ENCODE measurements at places on chromosomes 5 and 9.

- DNase-seq, result no peak
Observed at GRCh38 chr5:76413746-76414145, 10.7 kb downstream of the IQGAP2 start.

DNA sequence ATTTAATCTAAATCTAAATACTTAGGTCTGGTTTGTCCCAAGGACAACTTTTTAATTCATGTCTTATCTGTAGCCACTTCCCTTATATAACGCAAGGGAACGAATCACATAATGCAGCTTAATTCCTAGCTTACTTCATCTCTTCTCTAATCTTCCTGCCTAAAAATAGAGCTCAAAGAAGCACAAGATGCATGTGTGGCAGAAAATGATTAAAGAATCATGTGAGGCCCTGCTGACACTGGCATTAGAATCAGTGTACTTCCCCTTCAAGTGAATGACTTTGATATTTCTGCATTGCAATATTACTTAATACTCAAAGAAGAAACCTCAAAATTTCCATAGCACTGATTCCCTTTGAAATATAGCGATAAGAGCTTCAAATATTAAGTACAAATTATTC lies 317.9 kb upstream of the FTMT start:
- no peak for DNase-seq

DNA sequence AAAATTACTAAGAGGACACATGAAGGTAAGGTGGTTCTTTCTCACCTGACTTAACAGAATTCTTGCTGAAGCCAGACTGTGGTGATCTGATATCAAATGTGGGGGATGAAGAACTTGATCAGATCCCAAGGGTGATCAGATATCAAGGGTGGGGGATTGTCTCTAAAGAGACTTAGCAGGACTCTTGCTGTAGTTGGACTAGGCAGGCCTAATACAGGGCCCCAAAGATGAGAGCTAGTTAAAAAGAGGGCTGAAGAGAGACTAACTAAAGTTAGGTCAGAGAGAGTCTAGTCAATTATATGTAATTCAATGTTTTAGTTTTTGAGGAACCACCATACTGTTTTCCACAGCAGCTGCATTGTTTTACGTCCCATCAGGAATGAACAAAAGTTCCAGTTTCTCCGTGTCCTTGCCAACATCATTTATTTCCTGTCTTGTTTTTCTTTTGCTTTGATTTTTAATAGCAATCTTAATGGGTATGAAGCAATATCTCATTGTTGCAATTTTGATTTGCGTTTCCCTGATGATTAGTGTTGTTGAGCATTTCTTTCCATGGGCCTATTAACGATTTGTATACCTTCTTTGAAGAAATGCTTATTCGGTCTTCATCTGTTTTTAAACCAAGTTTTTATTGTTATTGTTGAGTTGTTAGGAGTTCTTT lies 77.6 kb upstream of the ALDH1A1 start:
- no peak for DNase-seq

GRCh38 chr5:149039506-149039905 lies 23.4 kb downstream of the SH3TC2 start:
- no peak for DNase-seq

DNA sequence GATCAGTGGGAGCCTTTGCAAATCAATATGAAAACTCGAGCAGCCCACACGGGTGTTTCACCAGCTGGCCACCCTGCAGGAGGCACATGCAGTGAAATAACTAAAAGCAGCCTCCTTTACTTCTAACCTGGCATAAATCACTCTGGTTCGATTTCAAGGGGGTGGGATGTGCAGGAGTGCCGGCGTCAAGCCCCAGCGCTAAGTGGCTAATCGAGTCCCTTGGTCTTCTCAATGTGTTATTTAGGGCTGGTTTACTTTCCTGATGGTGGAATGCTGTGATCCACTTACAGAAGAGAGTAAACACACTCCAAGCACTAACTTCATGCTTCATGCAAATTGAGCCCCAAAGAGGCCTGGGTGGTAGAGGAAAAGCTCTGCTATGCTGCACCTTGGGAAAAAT lies 109.4 kb downstream of the TMEM174 start:
- DNase-seq, result no peak

- DNase-seq, result no peak
Observed at GRCh38 chr5:125026867-125027731, 280.7 kb upstream of the ZNF608 start.

- DNase-seq, result no peak
Observed at GRCh38 chr9:38622288-38622674, 1.9 kb upstream of the ANKRD18A start.

DNA sequence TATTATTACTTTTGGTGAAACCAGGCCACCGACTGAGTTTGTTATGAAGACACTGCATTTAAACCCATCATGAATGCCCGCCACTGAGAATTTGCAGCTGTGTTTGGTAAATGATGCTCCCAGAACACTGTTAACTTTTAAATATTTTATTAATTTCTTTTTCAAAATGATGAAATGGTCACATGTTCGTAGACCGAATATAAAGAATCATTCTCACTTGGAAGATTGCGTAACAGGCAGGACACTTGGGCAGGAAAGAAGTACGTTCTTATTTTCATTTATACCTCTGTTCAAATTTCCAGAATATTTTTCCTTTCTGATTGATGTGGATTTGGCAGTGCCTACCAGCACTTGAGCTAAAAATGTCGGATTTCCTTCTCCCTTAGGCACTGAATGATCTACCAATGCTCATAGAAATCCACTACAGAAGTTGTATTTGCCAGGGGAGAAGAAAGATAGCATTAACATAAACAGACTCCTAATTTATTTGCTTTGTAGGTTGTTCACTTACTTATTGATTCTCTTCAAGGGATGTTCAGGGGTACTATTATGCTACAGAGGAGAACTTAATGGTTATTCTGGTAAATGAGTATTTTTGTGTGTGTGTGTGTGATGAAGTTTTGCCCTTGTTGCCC lies 13.8 kb downstream of the CYFIP2 start:
- DNase-seq, result no peak

- DNase-seq, result no peak
Observed at GRCh38 chr5:78597068-78597973, 51.3 kb downstream of the LHFPL2 start.

DNA sequence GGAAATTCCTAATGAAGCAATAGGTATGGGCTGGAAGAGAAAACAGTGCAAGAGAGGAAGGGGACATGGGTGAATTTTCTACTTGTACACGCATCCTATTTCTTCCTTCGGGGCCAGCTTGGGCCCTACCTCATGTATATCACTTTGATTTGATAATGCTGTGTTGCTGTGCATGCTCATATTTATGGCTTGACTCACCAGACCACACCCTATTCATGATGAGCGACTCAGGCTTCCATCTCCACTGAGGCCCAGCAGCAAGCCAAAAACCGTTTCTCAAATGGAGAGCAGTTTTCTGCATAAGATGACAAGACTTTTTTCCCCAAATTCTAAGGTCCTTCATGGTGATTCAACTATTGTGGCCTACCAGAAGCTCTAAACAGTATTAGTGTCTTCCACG lies 2039.1 kb upstream of the CDH9 start:
- no peak for DNase-seq

DNA sequence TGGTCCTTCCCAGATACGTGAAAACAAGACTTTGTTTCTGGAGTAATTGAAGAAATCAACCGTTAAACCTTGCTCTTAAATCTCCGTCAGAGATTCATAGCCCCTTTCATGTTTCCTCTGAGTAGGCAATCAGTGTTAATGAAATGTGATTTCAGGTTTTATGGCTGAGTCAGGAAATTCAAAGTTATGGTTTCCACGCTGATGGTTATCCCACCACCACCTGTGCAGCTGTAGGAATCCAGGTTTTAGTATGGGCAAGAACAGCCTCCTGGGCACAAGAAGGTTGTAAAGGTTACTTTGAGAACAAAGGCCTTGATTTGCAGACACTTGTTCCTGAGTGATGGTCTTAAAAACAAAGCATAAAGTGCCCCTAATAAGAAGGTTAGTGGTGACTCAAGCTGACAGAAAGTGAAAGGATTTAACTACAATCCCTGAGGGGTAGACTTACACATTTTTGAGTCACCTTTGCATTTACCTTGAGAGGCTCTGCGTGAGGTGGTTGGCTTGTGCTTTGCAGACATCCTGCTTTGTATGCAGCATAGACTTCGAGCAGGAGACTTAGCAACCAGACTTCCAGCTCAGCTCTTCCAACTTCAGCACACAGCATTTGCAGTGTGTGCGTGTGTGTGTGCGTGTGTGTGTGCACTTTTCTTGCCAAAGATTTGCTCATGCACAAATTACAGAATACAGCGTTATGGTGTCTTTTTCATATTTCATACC lies 159.6 kb downstream of the TLE4 start:
- no peak for DNase-seq

DNA sequence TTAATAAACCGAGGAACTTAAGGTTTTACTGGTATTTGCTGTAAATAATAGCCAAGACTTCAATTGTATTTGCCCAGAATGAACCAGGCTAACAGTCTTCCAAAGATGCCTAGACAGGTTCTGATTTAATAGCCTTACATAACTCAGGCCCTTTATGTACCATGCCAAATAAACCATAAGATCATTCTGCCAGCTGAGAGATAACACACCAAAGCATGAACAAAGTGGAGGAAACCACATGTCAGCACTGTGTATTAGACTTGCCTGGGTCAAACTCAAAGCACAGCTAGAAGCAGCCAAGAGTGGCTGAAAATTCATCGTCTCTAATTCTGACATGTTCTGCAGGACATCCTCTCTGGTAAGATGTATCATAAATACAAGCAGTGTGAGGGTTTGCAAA lies 319.3 kb upstream of the ZNF608 start:
- no peak for DNase-seq

DNA sequence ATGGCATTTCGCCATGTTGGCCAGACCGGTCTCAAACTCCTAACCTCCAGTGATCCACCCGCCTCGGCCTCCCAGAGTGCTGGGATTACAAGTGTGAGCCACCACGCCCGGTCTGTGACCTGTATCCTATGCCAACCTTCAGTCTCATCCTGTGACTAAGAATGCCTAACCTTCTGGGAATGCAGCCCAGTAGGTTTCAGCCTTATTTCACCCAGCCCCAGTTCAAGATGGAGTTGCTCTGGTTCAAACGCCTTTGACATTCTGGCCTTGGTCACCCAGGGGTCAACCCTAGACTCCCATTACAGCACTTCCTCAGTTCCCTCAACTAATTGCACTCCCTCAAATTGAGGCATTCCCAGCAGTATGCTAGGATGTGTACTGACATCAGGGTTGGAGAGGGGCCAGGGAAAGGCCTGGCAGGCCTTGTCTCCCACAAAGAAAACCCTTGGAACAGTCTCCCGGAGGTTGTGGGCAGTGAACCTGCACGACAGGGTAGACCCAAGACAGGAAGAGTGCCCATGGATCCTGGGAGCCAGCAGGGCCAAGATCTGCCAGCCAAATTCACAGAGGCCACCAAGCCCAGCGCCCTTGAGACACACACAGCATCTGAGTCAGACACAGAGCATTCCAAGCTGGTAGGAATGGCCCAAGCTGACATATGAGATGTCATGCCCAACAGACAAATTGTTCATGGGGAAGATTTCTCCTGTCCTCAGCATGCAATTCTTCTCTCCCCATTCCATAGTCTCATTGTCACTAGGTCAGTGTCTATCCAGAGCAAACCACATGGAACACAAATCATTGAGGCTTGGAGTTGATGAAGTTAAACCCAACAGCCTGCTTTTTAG lies 24.9 kb upstream of the SMU1 start:
- no peak for DNase-seq

DNA sequence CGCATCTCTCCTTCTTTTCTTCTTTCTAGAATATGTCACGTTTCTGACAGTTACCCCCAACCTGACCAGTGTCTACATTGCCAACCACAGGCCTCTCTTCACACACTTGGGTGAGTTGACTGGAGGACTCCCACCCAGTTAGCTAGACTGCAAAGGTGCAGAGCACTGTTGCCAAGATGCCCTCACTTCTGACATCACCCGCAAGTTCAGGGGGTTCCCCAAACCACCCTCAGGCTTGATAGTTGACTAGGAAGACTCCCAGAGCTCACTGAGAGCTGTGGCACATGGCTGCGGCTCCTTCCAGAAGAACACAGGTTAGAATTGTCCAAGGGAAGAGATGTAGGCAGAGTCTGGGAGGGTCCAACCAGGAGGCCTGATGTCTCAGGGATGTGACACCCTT lies 17.2 kb downstream of the ADAMTS13 start:
- no peak for DNase-seq

DNA sequence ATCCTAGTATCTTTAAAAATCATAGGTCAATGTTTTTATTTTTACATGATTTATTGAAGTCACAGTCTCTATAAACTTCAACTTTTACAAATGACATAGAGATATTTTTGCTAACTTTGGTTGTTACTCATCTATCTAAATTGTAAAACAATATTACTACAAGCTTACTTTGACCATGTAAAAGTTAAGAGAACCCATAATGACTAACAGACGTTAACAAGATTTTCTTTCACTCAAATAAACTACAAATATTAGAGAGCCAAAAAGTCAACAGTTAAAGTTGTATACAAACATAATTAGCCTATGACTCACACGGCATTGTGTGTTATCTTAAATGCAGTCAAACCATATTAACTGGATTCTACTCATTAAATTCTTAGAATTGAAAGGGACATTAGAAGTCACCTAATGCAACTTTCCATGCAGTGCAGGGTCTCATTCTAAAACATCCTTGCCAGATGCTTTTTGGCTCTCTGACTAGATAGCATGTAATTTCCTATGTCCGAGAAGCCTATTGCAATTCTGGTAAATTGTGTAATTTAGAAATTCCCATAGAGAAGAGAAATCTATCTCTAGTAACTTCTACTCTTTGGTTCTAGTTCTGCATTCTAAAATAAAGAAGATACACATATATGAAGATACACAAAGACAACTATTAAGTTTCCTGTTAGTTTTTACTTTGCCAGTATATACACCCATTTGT lies 42.2 kb upstream of the UGT3A2 start:
- DNase-seq, result no peak

DNA sequence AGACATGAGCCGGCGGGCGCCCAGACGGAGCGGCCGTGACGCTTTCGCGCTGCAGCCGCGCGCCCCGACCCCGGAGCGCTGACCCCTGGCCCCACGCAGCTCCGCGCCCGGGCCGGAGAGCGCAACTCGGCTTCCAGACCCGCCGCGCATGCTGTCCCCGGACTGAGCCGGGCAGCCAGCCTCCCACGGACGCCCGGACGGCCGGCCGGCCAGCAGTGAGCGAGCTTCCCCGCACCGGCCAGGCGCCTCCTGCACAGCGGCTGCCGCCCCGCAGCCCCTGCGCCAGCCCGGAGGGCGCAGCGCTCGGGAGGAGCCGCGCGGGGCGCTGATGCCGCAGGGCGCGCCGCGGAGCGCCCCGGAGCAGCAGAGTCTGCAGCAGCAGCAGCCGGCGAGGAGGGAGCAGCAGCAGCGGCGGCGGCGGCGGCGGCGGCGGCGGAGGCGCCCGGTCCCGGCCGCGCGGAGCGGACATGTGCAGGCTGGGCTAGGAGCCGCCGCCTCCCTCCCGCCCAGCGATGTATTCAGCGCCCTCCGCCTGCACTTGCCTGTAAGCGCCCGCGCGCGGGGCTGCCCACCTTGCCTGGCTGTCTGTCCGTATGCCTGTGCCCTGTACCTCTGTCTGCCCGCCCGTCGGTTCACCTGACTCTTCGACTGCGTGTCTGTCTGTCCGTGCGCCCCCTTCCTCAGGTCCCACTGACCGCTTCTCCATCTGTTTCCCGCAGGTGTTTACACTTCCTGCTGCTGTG lies 412 bp downstream of the FGF18 start:
- peak; percentile 34 for DNase-seq
